T1000 (cell line): ENCODE measurements at places on chromosomes 11 and 22.

DNA sequence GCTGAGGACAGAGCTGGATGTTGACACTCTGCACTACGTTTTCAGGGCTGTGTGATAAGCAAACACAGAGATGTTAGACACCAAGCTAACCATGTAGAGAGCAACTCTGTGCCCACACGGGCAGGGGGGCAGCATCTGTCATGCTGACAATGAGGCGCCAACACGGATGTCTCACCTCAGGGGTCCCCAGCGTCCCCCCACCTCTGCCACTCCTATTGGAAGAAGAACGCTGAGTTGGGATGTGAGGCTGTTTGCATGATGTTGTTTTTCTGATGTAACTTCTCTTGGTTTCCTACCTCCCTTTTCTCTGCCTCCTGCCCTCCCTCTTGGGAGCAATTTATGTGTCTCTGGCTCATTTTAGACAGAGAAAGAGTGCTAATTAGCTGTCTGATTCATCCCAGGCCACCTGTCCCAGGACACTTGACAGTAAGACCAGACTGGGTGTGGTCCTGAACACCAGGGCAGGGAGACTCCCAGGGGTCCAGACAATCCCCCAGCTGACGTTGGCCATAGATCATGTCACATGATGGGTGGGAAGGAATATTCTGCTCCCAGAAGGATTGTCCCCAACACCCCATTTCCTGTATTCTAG, 89.2 kb upstream of the NCAM1 start:
- no peak for DNase-seq

DNA sequence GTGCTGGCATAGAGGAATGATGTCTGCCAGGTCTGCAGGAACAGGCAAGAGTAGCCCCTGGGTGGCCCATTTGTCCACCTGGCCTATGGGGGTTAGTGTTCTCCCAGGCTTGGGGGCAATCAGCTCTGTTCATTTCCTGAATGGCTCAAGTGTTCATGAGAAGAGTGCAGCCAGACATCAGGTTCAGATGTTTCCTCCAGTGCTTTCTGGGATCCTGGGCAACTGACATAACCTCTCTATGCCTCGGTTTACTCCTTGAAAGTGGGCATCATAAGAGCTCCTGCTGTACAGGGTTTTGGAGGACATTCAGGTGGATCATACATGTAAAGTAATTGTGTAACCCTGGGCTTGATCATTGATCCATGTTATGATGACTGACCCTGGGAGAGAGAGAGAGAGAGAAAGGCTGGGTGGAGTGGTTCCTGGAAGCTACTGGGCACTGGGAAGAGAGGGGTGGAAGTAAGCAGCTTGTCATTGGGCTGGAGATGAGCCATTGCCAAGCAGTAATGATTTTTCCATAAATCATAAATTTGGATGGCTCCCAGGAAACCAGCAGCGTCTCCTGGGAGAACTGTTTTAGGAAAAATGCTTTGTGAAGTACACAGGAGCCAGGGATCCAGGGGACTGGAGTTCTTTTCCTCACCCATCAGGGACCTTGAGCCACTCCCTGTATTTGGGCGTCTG, 30.2 kb upstream of the ACCSL start:
- DNase-seq, result no peak

DNA sequence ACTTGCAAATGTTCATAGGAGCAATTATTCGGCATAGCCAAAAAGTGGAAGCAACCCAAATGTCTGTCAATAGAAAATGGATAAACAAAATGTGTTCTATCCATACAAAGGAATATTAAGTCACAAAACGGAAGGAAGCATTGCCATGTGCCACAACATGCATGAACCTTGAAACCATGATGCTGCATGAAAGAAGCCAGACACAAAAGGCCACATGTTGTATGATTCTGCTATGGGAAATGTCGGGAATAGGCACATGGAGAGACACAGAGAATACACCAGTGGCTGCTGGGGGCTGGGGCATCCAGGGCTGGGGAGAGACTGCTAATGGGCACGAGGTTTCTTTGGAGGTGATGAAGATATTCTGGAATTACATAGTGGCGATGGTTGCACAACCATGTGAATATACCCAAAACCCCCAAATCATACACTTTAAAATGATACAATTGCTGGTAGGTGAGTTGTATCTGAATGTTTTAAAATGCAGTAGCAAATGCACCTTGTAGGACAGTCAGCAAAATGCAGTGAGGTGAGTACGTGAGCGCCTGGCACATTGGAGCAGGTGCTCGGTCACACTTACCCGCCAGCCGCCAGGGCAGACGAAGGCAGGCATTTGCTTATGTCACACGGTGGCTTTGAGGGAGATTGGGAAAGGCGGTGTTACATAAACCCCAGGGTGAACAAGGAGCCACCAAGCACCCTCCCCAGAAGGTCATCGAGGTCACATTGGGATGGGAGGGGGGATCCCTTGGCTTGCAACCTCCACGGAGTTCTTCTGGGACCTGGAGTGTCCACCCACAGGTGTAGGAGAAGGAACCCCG, 6.3 kb upstream of the OSM start:
- DNase-seq, result no peak

GRCh38 chr11:124536520-124536919, 6.9 kb downstream of the OR8B12 start:
- DNase-seq, result no peak

DNA sequence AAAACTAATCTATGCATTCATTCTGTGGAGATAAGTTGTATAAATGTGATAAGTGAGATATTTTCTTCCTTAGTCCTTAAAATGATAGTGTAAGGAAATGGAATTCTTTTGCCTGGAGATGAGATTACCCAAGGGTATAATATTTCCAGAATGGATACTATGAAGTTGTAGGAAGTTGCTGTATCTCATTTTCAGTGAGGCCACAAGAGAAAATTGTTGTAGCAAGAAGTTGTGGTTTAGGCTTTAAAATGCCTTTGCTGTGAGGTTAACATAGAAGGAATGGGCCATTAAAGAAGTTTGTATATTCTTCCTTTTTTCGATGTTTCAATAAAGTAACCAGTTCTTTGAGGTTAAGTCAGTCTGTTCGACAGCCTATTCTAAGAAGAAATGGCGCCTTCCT, 50.7 kb upstream of the LIN7C start:
- no peak for DNase-seq

DNA sequence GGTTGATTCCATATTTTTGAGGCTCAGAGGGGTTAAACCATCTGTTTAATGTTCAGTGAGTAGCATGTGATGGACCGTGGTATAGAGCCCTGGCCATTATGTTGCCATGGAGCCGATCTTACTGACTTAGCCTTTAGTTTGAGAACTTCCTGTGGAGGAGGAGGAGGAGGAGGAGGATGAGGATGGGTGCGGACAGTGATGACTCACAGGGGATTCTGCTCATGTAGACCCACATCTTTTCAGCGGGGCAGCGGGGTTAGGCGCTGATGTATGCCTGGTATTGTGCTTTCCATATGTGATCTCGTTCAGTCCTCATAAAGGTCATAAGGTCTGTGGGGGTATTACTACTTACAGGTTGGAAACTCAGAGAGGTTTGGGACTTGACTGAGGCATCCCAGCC, 13.9 kb downstream of the STX3 start:
- no peak for DNase-seq

- DNase-seq, result no peak
Observed at GRCh38 chr11:132610216-132610615, 922.1 kb downstream of the OPCML start.

DNA sequence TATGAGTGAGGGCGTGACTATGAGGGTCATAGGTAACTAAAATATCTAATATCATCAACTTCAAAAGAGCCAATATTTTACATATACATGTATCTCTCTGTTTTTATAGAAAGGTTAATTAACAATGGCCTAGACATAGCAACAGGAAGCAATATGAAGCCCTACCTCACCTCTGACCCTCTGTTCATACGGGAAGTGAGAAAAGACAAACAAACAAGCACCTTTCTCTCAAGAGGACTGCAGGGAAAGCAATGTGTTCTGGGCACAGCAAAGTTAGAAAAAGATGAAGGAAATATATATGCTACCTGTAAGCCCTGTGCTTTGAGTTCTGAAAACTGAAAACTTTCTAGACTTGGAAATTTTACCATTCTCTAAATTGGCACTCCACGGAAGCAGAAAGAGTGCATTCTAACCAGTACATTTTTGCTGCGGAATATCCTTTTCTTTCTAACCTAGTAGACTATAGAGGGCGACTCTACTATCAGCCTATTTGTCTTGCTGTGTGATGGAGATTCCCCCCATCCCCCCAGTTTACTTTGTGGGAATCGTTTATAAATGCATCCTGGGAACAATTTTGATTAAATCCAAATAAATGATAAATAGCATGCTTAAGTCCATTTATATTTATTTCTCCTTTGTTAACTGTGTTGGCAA, 830.4 kb upstream of the FAT3 start:
- DNase-seq, result no peak

- no peak for DNase-seq
Observed at GRCh38 chr11:75195167-75195962, 44.5 kb downstream of the SLCO2B1 start.

DNA sequence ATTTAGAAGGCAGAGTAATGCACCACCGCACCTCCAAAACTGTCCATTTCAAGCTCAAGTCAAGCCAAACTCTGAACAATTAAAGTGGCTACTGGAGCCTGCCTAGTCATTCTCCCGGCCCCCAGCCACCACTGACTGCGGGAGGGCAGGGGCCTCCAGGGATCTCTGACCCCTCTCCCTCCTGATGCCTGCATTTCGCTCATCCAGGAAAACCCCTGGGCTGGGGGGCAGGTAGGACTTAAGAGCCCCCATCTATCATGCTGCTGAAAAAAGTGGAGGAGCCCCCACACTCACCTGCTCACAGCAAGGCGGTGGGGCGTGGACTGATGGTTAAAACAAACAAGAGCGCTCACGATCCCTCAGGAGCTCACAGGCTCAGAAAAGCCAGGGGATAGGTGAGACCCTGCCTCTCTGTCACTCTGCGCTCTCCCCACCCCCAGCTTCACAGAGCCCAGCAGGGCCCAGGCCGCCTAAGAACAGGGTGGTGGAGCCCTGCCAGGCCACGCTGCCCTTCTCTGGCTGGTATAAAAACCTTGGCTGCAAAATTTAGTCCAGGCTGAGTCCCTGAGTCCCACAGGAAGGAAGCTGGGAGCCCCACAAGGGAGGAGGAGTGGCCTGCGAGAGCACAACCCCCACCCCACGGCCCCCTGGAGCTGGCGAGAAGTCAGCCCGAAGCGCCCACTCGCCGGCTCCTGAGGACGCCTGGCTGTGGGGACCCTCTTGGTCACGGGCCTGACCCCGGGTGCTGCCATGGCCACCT, 21.0 kb upstream of the MOB2 start:
- DNase-seq, result no peak

DNA sequence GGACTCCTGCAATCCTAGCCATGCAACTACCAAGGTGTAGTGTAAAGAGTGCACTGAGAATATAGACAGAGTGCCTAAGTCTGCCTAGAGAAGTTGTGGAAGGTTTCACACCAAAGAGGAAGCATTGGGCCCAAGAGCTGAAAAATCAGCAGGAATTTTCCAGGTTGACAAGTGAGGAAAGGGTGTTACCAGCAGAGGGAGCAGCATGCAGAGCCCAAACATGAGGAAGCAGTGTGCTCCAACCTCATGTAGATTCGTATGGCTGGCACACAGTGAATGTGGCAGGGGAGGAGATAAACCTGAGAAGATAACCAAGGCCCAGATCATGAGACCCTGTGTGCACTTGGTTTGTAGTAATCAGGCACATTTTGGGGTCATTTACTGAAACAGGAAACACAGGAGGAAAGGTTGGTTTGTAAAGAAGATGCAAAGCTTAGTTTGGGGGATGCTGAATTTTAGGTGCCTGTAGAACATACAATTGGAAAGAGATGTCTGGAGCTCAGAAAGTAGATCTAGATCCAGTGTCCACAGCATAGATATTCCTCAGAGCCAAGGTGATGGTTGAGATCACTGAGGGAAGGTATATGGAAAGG, 1.7 kb downstream of the HPX start:
- no peak for DNase-seq

DNA sequence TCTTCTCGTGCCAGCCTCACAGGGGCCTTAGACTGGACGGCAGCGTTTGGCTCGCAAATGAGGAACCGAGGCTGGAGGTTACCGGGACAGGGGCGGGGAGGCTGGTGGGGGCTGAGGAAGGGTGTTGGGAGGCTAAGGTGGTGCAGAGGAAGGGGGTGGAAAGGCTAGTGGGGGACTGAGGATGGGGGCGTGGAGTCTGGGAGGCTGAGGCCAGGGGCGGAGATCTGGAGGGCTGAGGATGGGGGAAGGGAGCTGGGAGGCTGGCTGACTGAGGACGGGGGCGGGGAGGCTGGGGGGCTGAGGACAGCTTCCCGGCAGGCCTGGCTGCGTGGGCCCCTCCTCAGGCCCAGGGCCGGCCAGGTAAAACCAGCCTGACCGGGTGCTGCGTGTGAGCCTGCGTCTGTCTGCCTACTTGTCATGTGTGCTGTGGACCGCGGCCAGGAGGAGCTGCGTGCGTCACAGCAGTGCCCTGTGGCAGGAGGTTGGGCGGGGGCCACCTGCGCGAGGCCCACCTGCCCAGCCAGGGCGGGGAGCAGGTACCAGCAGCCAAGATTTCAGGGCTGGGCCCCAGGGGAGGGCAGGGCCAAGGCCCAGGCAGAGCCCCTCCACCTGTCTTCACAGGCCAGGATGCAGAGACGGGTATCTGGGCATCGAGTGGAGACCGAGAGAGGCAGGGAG, 9.4 kb upstream of the PIM3 start:
- DNase-seq, result no peak

GRCh38 chr11:131690362-131690761, 319.9 kb downstream of the NTM start:
- DNase-seq, result no peak

- no peak for DNase-seq
Observed at GRCh38 chr11:63869683-63870082, 30.8 kb downstream of the MARK2 start.

DNA sequence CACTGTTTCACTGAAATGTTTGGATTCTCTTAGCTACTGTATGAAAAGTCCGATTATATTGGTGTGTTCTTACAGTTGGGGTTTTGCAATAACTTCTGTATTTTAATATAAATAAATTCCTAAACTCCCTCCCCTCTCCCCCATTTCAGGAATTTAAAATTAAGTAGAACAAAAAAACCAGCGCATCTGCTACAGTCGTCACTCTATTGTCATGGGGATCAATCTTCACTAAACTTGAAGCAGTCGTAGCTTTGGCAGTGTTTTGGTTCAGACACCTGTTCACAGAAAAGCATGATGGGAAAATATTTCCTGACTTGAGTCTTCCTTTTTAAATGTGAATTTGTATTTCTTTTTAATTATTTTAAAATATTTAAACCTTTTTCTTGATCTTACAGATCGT, 9.4 kb downstream of the PIWIL3 start:
- no peak for DNase-seq
